ENCODE measurements at places on chromosomes 1 and 21.
A peak's percentile ranks its signal among the peaks of the same experiment; 100 is the strongest.

GRCh38 chr1:220786057-220786336, 716 bp upstream of the MTARC1 start:
- DNase-seq, result no peak

DNA sequence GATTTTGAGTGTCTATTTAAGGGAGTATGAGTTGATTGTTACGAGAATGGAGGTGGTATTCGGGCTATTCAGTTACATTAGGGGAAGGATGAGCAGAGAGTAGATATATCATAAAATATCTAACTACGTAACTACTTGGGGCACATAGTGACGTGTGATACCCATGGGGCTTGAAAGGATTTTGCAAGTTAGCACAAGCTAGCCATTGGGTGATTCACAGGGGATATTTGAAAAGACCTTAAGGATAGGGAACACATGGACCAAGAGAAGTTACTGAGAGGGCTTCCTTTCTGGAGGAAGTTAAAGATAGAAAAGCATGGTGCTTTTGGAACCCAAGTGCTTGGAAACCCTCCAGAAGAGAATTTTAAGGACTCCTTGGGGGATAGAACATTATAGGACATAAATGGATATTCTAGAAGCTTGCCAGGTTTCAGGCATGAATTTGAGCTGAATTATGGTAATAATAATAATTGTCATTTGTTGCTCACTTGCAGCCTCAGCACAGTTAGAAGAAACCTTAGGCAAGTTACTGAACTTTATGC, 5.4 kb downstream of the DISP1 start:
- DNase-seq, result no peak

DNA sequence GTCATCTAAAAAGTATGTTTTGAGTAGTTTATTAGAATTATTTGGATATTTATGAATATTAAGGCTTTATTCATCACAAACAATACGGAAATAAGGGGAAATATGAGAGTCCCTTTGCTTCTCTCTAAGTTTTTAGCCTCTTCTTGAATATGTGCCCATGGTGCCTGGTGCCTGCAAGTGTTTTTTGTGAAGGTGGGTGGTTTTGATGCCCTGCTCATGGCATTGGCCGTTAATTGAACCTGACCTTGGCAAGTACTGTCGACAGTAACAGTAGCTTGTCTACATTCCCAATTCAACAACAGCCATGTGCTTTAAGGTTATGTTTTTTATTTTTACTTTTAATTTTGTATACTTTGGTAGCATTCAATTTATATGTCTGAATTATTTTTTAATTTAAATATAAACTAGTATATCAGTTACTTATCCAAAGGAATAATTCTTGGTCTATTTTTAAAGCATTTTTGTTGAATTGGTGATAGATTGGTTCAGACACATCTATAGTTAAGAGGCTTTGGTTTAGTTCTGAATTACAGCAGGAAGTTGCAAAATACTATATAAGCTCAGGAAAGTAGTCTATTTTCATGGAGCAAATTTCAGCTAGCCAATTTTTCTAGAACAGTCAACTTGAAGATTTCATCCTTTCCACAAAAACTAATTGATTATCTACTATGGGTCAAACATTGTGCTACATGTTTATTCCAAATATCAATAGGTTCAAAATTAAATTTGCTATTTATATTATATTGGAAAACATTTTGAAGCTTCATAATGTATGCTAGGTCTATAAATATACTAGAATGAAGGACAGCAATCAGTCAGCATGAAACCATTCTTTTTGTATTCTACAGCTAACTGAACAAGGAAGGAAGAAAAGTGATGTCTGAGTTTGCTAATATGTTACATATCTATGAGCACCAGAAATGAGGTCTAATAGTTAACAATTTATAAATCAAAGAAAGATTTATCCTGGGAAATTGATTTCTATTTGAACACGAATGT, 184.4 kb downstream of the MRPL39 start:
- no peak for DNase-seq

DNA sequence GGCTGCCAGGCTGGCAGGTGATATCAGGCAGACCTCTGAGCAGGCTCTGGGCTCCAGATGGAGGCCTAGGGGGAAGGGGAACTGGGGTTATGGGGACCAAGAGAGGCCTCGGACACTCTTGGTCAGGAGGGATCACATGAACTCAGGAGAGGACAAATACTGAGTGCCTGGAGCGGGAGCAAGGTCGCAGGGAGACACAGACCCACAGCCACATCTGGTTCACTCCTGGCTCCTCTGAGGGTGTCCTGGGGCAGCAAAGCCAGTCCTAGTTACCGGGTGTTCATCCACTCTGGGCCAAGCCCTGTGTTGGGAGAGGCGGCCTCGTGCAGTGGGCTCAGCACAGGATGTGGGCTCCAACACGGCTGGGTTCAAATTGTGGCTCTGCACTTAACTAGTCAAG, 239.0 kb downstream of the PTPRU start:
- no peak for DNase-seq

DNA sequence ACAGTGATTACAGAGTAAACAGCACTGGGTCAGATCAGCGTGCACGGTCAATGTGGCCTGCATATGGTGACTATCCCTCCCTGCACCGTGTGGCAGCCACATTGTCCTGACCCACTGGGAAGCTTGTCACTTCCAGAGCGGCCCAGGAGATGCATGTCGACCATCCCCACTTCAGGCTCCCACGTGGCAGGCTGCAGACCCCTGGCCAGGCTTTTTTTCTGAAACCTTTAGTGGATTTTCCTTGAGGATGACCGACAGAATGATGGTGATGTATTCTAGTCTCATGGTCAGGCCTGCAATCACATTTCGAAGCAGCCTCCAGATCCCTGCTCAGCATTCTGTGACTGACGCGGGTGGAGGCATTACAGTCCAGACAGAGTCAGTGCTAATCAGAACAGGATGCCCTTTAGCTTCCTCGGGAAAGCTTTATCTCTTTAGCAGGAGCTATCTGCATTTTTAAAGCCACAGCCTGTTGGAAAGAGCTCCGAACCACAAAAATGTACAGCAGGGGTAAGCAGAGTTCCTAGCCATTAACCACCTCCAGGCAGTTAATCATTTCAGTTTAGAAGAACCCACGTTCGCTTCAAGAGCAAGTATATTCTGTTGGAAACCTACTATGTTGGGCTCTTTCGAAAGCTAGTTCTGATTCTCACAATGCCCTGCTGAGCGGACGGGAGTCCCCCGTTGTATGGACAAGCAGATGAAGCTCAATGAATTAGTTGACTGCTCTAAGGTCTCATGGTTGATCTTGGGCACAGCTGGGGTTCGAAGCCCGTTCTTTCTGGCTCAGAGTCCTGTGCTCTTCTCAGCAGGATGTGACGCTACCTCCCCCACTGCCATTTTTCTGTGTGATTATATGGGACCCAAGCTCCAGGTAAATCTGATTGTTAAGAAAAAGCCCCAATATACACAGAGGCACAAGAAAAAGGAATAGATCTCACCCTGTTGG, 56.5 kb downstream of the IRF2BP2 start:
- DNase-seq, result no peak

- no peak for DNase-seq
Measured at GRCh38 chr1:169122976-169123375, 16.5 kb downstream of the ATP1B1 start.

DNA sequence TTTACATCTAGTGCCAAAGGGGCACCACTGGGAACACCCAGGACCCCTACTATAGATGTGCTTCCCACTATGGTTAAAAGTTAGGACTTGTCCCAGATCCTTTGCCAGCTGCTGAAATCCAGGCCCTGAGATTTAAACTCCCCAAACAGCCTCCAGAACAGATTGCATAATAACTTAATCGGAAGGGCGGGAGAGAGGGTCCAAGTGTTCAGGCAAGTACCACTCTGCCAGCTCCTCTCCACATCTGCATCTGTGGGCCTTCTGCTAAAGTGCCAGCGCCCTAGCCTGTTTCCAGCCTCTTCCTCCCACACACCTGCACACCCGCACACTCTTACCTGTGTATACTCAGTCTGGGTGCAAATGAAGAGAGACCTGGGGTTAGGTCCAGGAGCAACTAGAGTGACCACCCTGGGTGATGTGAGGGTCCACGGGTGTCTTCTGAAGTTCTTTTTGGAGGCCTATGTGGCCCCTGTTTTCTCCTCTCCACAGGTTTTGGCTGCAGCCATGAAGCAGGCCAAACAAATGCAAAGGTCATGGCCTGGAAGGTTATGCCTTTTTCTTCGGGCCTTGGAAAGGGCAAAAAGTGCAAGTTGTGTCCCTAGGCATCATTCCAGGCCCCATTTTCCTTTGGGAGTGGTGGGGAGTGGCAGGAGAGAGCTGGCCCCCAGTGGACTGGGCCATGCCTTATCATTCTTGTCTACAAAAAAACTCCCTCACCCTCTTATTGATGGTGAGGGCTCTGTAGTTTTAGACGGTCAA, 29.3 kb downstream of the KIRREL1 start:
- DNase-seq, result no peak

DNA sequence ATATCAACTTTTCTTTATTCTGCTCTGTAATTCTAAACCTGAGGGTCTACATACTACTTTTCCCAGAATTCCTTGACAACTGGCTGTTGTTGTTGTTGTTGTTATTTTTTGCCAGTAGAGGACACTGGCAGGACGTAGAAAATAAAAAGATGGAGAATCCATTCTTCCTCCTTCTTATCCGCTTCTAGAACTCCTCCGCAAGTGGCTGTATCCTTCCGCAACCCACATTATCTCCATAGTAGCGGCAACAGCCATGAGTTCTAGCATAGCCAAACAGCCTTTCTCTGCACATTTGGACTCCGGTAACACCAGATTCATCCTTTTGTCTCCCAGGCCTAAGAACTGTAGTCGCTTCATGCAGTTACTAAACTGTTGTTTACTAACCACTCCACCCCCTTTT, 91.1 kb upstream of the CACHD1 start:
- DNase-seq, result no peak

GRCh38 chr1:205060746-205061145, 17.7 kb downstream of the CNTN2 start:
- DNase-seq, result no peak

DNA sequence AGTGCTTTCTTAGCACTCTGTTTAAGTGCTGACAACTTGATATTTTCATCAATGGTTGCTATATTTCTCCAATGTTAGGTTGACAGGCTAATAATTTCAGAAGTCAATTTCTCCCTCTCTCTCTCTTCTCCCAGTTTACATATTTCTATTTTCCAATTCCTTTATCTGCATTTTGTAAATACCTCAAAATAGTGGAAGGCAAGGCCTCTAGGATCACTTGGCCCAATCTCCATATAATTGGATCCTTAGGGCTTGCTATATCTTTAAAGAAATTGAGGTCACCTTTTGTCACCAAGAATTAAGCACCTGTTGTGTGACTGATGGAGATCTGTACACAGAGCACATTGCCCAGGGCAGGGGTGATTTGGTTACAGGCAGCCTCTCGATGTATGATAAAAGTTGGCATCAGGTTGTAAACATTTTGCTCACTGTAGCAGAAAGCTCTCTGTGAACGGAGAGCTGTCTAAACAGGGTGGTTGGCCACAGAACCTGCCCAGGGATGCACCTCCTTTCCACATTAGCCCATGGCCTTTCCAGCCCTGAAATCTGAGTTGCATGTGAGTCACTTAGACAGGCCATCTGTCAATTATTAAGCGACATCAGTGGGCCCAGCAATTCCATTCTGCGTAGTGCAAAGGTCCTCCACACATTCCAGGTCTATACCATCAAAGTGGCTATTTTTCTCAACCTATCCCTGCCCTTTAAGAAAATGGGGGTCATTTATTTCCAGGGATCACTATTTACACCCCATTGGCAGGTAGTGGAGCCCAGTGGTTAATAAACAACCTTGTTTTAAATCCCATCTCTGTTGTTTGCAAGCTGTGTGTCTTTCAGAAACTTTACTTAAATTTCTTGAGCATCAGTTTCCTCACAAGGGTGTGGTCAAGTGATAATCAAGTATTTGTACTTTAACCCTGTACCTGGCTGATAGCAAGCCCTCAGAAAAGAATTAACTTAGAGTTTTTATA, 29.1 kb upstream of the IRF2BP2 start:
- DNase-seq, result peak; percentile 60

GRCh38 chr1:36135796-36136195, 10.8 kb upstream of the COL8A2 start:
- DNase-seq, result no peak

DNA sequence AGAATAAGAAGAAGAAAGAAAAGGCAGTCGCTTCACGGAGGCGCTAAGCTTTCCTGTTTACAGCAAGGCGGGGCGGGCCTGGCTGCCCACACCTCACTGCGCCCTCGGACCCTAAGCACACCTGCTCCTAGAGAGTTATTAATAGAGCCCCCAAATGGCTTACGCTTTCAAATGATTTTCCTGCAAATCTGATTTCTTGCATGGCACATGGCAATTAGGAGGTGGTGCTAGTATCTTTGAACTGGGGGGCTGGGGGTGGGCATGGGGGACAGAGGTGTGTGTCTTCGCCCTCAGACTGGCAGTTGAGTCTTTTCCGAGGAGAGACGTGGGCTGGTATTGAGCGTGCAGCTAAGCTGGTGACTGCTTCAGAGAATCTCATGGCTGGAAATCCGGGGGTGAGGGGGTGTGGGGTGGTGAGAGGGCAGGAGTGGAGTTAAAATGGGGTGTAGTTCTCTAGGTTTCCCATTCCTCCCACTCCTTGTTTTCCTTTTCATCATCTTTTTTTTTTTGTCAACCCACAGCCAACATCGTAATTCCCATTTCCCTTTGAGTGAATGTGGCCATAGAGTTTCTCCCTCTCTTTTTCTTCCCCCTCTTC, 1.3 kb downstream of the S1PR1 start:
- no peak for DNase-seq

DNA sequence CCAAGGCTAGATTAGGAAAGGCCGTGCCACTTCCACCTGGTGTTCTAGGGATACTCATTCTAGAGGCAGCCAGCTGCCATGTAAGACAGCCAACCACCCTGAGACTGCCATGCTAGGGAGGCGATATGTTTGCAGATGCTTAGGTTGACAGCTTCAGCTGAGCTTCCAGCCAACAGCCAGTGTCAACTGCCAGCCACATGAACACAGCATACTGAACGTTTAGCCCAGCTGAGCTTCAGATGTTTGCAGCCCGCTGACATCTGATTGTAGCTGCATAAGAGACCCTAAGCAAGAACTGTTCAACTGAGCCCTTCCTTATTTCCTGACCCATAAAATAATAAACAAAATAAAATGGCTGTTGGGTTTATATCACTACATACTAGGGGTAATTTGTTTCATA, 5.0 kb upstream of the KCNC4 start:
- DNase-seq, result no peak

- DNase-seq, result no peak
Measured at GRCh38 chr21:36446301-36446700, 33.6 kb downstream of the CLDN14 start.

DNA sequence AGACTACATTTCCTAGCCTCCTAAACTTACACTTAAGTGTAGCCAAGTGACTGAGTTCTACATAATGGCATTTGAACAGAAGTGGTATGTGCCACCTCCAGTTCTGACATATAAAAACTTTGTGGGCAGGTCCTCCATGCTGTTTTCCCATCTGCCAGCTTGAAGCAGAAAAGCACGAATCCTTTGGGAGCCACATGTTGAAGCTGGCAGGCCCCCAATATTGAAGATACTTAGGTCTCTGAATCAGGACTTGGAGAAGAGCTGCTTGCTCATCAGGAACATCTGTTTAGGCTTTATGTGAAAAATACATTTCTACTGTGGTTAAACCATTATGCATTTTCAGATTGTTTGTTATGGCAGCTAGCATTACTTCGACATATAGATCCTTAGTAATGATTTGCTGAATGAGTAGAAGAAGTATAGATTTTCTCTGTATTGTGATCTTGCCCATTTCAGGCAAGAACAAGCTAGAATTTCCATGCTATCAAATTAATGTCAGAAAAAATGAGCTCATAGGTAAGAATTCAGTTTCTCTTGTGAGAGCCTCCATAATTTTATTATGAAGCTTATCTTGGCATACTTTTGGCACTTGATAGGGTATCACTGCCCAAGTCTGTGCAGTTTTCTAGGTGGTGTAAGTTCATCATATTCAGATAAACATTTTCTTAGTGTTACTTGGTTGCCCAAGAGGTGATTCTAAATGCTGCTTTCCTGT, 68.4 kb downstream of the GDAP2 start:
- peak; percentile 97 for DNase-seq
